ENCODE measurements at places on chromosomes 16 and 17.

DNA sequence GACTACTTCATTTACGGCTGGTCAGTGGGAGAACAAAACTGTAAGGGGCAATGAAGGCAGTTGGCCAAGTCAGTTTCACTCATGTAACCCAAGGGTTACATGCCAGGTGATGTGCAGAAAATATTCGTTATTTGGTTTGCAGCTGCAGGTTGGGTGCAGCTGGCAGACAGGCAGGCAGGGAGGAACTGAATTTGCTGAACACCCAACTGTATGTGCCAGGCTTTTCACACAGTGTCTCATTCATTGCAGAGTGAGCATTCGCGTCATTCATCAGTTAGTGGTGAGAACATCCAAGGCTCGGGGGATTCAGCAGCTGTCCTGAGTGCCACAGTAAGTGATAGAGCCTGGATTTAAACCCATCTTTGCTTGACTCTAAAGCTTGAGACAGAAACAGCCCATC, 59.7 kb downstream of the ABCC6 start:
- DNase-seq: no peak

DNA sequence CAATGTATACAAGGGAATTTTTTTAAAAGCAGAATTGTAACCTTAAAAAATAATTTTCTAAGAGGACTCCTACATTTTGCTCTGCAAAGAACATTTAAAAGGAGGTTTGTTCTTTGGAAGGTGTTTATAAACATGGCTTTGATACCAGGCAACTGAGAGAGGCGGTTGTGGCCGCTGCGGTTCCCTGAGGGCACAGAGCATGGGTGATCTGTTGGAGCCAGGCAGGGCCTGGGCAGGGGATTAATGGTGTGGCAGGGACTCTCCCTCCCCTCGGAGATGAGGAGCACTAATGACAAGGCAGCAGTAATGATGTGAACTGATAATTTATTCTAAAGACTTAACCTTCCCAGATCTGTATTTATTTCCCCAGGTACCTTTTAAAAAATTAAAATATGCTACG, 65.4 kb downstream of the WWP2 start:
- no peak for DNase-seq

DNA sequence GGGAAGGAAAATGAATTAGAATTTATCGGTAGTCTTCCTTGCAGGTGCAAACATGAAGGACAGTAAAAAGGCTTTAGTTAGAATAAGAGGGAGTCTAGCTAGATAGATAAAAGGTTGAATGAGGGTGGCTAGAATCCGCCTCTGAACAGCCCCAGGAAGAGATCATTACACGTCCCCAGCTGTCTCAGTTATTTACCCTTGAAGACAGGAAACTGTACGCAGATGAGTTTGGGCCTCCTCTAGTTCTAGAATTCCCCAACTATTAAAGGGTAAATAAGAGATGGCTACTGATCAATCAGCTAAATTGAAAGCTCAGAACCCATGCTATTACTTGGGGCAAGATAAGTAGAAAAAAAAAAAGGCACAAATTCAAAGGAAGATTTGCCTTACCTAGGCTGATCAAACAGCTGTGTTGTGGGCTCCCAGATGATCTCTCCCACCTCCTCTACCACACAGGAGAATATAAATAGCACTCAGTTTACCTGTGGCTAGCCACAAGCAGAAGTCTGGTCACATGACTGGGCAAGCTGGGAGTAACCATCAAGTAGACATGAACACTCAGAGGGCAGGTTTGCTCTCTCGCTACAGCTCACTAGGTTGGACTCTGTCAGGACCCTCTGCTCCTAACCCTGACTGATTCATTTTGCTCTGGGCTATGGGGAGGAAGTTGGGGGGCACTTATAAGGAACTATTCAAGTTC, 17.0 kb downstream of the FAM117A start:
- DNase-seq: no peak

- DNase-seq: no peak
Measured at GRCh38 chr16:76164970-76165558, 112.1 kb upstream of the CNTNAP4 start.

DNA sequence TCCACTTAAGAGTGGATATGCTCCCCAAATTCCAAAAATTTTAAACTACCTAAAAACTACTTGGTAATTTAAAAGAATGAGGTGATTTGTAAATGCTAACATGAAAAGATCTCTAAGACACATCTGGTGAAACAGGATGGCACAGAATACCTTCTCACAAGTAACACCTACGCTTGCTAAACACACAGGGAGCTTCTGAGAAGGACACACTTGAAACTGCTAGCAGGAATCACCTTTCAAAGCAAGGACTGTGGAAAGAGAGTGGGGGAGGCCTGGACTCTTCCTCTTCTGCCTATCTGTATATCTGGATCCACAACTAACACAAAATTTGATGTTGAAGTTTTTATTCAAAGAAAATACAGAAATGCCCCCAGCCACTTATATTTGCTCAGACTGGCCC, 52.4 kb downstream of the CYTH1 start:
- DNase-seq: no peak

- DNase-seq: peak; percentile 55
Measured at GRCh38 chr17:80859002-80859941, 132.4 kb upstream of the CHMP6 start.

DNA sequence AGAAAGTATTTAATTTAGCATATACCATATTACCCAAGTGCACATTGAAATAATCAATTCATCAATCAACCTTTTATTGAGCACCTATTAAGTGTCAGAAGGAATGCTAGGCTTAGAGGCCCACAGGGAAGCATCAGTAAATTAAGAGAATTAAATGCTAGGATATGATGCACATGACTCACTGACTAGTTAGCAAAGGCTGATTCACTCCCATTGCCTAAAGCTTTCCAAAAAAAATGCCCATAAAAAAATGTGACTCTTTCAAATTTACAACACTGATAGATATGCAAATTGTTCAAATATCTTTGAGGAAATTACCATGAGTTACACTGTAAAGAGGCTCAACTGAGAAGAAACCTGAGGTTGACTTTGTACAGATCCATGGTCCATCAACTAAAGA, 883.3 kb downstream of the CDH11 start:
- DNase-seq: no peak

- no peak for DNase-seq
Measured at GRCh38 chr16:29148867-29149272, 164.0 kb downstream of the LAT start.

- no peak for DNase-seq
Measured at GRCh38 chr16:71969353-71969752, 30.8 kb downstream of the PKD1L3 start.

DNA sequence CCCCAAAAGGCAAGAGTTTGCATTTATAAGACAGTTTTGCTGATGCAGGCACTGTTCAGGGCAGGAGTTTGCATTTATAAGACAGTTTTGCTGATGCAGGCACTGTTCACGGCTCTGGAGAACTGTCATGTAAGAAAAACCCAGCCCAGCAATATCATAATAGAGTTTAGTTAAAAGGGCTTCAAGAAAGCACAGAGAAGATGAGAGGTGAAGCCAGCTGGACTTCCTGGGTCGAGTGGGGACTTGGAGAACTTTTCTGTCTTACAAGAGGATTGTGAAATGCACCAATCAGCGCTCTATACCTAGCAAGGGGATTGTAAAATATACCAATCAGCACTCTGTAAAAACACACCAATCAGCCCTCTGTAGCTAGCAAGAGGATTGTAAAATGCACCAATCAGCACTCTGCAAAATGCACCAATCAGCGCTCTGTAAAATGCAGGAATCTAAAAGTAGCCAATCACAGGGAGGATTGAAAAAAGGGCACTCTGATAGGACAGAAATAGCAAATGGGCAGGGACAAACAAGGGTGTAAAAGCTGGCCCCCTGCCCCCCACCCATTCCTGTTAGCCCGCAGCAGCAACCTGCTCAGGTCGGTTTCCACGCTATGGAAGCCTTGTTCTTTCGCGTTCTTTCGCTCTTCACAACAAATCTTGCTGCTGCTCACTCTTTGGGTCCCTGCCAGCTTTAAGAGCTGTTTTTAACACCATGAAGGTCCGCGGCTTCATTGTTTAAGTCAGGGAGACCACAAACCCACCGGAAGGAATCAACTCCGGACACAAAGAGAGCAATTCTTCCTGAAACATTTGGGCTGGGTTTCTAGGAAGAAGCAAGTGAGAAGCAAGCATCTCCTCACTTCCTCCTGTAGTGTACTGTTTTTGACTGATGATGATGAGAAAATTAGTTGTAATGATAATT, 1.8 kb upstream of the CBX1 start:
- no peak for DNase-seq

GRCh38 chr17:36127911-36128310, 24.3 kb downstream of the CCL4 start:
- DNase-seq: no peak

- no peak for DNase-seq
Measured at GRCh38 chr17:30084788-30085187, 31.8 kb upstream of the NSRP1 start.

GRCh38 chr17:27807567-27808470, 7.5 kb upstream of the NOS2 start:
- no peak for DNase-seq

GRCh38 chr16:13492046-13492445, 427.9 kb upstream of the ERCC4 start:
- no peak for DNase-seq

- no peak for DNase-seq
Measured at GRCh38 chr16:56423584-56424403, 1.6 kb downstream of the AMFR start.

DNA sequence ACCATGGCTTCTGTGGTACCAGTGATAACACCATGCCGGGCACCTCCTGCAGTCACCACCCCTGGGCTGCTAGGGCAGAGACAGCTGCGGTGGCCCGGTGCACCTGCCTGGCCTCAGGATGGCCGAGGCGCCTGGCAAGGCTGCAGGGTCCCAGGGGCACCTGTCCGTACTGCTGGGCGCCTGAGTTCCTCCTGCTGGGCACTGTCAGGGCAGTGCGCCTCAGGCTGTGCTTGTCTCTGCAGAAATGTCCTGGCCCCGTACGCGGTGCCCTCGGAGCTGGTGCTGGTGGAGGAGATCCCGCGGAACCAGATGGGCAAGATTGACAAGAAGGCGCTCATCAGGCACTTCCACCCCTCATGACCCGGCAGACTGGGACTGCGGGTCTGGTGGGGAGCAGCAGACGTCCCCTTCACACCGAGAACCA, 17.7 kb upstream of the CDH15 start:
- DNase-seq: no peak

DNA sequence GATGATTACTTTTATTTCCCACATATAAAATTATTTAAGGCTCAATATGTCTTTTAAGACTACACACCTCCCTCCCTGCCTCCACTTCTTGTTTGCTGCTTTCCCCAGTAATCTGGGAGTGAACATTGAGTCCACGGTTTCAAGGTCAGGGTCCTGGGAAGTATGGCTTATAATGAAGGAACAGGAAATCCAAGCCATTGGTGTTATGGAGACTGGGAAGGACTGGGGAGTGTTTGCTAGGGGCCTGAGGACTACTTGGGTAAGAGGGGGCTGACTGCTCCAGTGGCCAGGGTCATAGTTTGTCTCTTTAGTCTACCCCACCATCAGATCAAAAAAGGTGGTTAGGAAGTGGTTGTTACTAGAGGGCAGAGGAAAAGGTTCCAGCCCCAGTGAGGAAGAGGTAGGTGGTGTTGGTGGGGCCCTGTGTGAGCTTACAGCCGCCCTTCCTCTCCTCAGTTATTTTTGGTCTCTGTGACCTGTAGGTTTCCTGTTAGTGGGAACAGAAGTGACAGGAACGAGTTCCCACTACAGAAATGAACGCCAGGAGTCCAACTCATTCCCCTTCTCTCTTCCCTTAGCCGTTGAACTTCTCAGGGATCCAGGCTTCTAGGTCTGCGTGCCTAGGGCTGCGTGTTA, 742 bp upstream of the SLC16A13 start:
- no peak for DNase-seq

DNA sequence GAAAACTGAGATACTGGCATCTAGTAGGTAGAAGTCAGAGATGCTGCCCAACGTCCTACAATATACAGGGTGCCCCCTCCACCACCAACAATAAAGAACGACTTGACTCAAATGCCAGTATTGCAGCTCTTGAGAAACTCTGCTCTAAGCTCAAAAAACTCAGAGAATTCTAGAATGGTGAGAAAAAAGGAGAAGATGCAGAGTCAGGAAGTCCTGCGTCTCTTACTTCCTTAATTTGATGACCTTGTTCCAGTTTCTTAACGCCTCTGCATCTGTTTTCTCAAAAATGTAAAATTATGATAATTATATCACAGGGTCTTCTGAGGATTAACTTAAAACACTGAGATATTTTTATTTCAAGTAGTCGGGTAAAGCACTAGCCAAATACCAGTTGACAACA, 1.7 kb upstream of the HSBP1 start:
- no peak for DNase-seq

- DNase-seq: peak; percentile 77
Measured at GRCh38 chr17:51121620-51122472, 1.2 kb upstream of the SPAG9 start.

DNA sequence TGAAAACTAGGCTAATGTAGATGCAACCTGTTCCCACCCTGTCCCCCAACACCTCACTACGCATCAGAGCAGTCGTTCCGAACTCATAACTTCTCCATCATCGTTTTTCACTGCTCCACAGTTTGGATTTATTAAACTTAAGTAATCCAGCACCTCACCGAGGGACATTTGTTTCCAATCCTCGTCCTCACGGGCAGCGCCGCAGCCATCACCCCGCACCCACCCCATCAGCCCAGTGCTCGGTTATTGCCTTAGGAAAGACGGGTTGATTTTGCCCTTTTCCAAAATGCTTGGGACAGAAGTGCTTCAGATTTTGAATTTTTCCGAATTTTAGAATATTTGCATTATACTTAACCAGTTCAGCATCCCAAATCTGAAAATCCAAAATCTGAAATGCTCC, 71.0 kb upstream of the DOC2B start:
- DNase-seq: no peak

- no peak for DNase-seq
Measured at GRCh38 chr16:47617732-47618131, 156.6 kb downstream of the PHKB start.

DNA sequence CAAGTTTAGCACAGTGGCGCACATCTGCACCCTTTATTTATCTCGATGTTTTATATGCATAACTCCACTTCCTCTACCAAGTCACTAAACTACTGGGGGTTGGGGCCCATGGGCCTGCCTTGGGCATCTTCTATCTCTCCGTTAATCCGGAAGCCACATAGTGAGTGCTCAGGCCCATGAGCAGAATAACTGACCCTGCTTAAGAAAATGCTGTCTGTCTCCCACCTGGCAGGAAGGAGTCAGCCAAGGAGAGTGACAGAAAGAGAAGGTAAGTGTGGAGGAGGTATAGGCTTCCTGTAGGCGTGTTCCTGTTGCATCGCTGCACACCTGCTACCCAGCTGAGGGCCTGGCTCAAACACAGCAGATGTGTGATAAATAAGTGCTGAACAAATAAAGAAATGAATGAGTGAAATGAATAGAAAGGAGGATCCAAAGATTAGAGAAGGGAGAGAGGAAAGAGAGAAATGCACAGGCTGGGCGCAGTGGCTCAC, 320.1 kb downstream of the SLC39A11 start:
- DNase-seq: no peak

DNA sequence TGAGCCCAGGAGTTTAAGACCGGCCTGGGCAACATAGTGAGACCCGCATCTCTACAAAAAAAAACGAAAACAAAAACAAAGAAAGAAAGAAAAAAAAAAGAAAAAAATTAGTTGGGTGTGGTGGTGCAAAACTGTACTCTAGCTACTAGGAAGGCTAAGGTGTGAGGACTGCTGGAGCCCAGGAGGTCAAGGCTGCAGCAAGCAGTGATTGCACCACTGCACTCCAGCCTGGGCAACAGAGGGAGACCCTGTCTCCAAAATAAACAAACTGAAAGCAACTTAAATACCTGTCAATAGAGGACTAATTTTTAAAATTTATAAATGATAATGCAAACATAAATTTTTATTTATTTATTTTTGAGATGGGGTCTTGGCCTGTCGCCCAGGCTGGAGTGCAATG, 17.3 kb downstream of the ATP2A1 start:
- DNase-seq: no peak

GRCh38 chr16:82756283-82756599, 129.5 kb downstream of the CDH13 start:
- peak; percentile 26 for DNase-seq

All from non-pigmented ciliary epithelial cell (primary cell).